ENCODE measurements at places on chromosomes 2 and 18.

DNA sequence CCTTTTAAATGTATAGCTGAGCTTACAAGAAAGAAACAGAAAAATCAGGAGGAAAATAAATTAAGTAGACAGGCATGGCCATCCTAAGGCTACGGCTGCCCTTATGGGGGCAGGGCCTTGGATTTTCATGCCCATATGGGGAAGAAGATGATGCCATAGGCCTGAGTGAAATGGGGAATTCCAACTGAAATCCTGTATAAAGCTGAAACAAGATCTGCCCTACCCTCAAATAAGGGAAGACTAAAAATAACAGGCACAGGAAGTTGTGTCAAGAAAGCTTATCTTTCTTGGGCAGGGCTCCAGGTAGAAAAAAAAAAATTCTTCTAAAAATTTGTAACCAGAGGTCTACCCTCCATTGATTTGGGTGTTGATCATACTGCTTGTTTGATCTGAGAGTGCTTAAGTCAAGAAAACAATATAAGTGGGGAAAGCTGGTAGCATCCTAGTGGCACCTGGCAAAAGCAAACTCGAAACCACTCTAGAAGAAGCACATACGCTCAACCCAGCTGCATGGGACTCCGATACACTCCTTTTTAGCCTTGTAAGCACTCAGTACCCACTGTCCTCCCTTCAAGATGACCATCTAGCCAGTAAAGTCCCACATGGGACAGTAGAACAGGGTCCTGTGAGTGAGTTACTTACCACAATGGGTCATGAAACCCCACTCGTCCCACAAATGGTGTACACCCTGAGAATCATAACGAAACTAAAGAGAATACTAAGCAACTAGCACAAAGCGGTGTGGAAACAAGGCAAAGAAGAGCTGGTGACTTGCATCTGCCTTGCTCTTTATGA lies 22.3 kb downstream of the DNAH7 start:
- no peak for DNase-seq

GRCh38 chr2:203580844-203581243 lies 45.7 kb upstream of the RAPH1 start:
- DNase-seq: no peak

DNA sequence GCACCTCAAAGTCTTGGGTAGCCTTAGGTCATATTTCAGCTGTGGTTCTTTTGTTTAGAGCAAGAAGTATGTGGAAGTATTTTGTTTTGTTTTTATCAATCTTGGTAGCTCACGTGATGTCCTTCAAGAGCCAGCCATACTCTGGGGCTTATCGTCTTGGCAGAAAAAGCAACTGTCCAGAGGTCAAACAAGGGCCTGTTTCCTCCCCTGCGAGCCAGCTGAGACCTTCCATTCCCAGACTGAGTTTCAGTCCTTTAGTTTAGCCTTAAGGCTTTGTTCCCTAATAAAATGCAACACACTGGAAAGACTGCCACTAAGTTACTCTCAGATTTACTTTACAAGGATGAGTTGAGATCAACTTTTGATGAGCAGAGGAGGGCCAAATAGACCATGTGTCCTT lies 63.5 kb downstream of the TXNL1 start:
- DNase-seq: no peak

- DNase-seq: no peak
These were observed 176.4 kb downstream of the ANKRD44 start for GRCh38 chr2:197134206-197134605.

GRCh38 chr2:134738141-134738870 lies 19.5 kb upstream of the TMEM163 start:
- DNase-seq: no peak

DNA sequence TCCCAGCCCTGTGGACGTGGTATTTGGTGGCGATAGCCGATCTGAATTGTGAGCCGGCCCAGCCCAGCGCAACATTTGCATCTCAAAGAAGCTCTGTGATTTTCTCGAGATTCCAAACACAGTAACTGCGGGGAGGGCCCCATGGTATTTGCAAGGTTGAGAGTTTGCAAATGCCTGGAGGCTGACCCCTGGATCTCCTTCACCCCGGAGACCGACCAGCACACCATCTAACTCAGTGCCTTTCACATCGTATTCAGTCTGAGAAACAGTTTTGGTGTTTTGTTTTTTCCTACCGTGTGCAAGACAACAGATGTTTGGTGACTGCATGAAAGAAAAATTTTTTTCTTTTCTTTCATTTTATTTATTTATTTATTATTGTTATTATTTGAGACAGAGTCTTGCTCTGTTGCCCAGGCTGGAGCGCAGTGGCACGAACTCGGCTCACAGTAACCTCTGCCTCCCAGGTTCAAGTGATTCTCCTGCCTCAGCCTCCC lies 40.3 kb downstream of the MYCN start:
- DNase-seq: no peak

DNA sequence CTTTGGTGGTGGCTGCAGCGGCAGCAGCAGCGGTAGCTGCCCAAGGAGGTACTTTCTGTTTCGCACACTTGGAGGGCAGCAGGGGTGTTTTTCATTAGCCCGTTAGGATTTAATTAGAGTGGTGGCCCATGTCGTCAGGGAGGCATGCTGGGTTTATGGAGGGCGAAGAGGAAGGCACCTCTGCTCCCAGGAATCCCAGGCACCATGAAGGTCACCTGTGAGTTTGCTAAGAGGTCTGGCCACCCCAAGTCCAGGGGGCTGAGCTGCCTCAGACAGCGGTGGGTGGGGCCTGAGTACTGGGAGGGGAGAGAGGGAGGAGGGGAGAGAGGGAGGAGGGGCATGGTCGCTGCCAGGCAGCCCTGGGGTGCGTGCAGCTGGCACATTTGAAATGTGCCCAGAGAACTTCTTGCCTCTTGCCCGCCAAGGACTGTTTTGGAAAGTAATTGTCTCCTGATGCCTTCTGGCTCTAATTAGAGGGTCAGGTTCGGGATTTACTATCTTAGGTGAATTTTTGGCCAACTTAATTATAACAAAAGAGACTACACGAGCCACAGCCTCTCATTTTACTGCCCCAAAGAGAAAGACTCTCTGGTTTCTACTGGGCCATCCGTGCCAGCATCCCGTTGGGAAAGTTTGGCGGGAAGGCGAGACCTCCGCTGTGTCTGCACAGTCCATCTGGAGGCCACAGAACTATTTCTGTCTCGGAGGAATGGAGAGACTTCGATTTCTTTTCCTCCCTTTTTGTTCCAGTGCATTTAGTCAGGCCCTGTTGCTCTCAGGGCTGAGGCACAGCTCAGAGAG lies 62.0 kb downstream of the GLI2 start:
- DNase-seq: no peak

DNA sequence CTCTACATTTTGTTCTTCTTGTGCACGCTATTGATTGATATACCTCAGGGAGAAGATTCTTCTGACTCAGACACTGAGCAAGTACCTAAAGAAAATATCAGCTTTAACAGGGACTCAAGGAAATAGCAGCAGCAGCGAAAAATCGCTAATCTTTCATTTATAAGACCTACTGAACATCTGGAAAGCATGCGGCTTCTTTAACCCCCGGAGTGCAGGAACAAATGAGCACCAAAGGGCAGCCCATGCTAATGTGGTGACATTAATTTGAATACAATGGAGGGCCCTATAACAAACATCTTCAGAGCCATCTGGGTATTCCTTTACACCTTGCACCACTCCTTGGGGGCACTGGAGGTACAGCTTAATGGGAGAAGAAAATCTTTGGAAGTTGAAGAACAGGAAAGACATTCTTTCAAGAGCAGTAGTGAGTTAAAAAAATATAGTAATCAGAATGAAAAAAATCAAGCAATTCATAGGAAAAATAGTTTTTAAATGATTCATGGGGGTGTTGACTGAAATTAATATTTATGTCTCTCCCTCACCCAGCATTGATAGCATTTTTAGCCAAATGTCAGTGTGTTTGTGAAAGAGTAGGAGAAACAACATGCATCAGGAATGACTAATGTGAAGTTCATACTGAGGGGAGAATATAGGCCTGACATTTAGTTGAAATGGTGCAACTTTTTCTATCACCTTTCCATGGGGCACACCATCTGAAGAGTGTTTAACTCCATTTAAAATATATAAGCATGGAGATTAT lies 281.7 kb downstream of the HRH4 start:
- DNase-seq: no peak

- DNase-seq: no peak
These were observed 164.6 kb upstream of the DCC start for GRCh38 chr18:52175406-52175805.

- no peak for DNase-seq
These were observed 135.2 kb upstream of the SETBP1 start for GRCh38 chr18:44545359-44545985.

GRCh38 chr2:143431316-143431715 lies 302.1 kb downstream of the ARHGAP15 start:
- no peak for DNase-seq

- no peak for DNase-seq
These were observed 65.6 kb upstream of the COPS8 start for GRCh38 chr2:237020090-237020489.

- no peak for DNase-seq
These were observed 336.4 kb upstream of the FSHR start for GRCh38 chr2:49490710-49491109.

GRCh38 chr18:11561293-11561692 lies 48.1 kb upstream of the SLC35G4 start:
- DNase-seq: no peak

DNA sequence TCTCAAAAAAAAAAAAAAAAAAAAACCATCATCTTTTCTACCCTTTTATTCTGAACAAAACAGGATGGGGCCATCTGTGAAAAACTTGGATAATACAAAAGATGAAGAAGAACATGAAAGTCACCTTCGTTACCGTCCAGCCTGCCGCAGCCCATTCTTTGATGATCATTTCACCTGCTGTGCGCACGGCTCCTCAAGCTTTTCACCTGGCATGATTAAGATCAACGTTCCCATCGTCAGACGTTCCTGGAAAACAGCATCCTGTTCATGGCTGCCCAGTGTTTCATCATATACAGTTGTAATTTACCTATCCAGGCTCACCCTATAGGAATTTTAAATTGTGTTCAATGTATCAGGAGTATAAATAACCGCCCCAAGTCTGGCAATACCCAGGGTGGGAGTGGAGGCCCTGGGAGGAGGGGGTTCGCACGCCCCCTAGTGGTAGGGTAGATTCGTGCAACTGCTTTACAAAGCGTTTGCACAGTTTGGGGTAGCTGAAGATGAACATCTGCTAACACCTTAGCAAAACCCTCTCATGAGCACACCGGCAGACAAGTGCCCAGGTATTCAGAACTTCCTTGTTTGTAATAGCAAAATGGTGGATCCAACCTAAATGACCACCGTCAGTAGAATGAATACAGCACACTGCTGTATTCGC lies 49.0 kb upstream of the GLI2 start:
- DNase-seq: no peak

GRCh38 chr18:10563886-10564285 lies 38.1 kb downstream of the NAPG start:
- no peak for DNase-seq

DNA sequence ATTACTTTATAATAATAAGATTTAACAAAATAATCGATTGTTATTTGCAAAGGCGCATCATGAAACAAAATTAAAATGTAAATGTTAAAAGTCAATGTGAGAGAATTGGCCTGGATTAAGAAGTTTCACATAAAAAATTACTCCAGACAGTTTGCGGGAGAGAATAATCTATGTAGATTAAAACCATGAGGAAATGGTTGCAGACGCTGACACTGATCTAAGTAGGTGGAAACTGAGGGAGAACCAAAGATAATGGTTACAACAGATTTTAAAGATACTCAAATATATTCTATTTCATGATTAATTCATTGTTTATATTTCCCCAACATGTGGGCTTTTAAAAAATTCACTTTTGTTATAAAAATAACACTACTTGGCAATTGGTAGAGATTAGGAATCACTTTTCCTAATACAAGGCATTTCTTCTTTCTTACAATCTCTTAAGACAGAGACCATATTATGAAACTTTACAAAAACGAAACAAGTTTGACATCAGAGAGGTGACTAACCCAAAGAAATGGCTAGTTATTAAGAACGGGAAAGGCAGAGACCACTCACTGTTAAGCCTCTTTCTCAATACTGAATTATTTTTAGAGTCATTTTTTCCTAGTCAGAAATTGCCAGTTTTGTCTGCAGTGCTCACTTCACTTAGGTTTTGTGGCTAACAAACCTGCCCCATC lies 1.6 kb downstream of the KANSL1L start:
- peak; percentile 45 for DNase-seq

- DNase-seq: no peak
These were observed 91.5 kb downstream of the MALT1 start for GRCh38 chr18:58762781-58763171.

GRCh38 chr18:9546468-9546867 lies 67.9 kb downstream of the PPP4R1 start:
- no peak for DNase-seq

DNA sequence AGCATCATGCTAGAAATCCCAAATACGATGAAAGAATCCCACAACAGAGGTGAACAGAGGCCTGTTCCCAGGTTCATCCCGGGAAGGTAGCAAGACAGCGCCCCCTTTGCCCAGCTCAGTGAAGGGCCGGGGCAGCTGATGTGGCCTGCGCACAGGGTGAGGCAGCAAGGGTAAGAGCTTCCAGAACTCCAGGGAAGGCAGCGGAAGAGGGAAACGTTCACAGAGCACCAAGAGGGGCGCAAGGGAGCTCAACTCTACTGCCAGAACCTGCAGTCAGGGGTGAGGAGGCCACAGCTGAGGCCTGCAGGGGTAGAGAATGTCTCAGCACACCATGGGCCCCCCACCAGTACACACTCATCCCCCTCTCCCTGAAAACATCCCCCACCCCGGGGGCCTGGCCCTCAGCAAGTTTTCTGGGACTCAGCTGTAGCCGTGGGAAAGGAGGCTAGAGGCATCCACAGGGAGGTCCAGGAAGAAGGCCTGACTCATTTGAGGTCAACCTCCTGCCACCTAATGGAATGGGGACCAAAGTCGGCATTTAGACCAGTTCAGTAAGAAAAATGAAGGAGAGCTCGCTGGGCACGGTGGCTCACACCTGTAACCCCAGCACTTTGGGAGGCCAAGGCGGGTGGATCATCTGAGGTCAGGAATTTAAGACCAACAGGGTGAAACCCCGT lies 95.6 kb upstream of the ASAP2 start:
- no peak for DNase-seq

- no peak for DNase-seq
These were observed 226.2 kb downstream of the ACKR3 start for GRCh38 chr2:236795861-236796219.

DNA sequence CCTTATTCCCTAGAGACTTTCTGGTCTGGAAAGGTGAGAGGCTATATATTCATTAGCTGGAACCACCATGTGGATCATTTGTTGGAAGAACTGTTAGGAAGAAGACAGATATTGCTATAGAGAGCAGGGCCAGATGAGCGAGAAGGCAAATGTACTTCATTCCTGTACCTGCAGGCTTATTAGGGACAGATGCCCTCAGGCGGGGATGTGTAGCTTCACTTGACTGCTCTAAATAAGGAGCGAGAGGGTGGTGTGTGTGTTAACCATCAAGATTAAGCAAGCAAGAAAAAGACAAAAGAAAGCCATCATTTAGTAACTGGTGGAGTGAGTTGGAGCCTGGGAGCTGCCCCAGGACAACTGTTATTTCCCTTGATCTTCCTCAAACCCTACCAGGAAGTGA lies 36.4 kb downstream of the NEDD4L start:
- DNase-seq: no peak

- no peak for DNase-seq
These were observed 2.3 kb downstream of the IMPA2 start for GRCh38 chr18:11983592-11983991.

- peak; percentile 14 for DNase-seq
These were observed 72.2 kb upstream of the BARD1 start for GRCh38 chr2:214881647-214882202.

All from skeletal muscle cell (primary cell).